ENCODE measurements at places on chromosomes 12 and 14.

DNA sequence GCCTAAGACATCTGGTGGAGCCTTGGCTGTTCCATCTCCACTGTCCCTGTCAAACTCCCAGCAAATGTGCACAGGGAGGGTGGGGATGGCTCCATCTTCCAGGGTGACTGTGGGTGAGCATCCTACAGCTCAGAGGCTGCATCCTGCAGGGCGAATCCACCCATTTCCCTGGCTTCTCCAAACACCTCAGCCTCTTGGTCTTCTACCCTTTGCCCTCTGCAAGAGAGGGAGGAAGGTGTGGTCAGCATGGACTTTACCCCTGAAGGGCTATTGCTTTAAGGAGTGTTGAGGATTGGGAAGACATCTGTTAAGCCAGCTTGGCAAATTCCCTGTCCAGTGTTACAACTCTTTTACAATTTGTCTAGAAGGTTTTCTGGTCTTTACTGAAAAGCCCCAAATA is 23.1 kb upstream of the DGLUCY start:
- DNase-seq, result peak; percentile 57
- peak overlapping the region; percentile 76 for H3K27ac ChIP-seq
- no peaks in the 10 kb centered on the region for H3K36me3 ChIP-seq
- H3K4me3 ChIP-seq, result no peak overlapping the region

DNA sequence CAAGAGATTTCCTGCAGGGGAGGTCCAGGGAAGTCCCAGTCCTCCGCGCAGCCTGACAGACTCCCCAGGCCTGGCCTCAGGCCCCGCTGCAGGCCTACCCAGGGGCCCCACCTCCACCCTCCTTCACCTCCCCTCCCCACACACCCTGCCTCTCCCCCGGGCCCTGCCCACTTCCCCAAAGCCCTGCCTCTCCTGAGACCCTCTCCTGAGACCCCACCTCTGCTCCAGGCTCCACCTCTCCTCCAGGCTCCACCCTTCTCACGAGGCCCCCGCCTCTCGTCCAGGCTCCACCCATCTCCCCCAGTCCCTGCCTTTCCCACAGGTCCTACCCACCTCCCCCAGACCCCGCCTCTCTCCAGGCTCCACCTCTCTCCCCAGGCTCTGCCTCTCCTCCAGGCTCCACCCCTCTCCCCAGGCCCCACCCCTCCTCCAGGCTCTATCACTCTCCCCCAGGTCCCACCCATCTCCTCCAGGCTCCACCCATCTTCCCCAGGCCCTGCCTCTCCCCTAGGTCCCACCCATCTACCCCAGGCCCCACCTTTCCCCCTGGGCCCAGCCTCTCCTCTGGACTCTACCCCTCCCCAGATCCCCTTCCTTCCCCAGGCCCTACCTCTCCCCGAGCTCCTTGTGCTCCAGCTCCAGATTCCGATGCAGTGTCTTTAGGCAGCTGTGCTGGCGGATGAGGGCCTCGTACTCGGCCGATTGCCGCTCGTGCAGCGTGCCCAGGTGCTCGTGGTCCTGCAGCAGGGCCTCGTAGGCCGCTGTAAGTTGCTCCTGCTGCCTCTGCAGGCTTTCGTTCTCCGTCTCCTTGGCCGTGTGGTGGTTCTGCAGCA is 58.8 kb upstream of the GPR68 start:
- H3K27ac ChIP-seq, result no peak overlapping the region
- H3K4me3 ChIP-seq, result no peak overlapping the region
- H3K4me1 ChIP-seq, result no peaks in the 10 kb centered on the region
- no peaks in the 10 kb centered on the region for H3K36me3 ChIP-seq
- H3K27me3 ChIP-seq, result no peaks in the 10 kb centered on the region
- DNase-seq, result no peak

DNA sequence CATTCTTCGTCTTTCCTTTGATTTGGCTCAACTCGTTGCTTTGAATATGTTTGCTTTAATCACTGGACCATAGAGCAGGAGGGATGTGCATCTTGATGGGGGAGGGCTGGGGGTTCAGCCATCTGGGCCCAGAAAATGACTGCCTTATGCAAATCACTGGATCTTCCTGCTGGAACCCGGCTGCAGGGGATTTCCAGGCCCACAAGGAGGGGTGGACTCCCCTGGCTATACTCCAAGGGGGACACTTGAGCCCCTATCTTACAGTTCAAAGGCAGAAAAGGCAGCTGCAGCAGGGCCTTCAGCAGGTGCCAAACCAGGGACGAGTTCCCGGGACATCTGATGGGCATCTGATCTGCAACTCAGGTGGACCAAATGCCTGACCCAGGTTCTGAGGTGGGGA is 122.5 kb downstream of the DICER1 start:
- H3K27me3 ChIP-seq, result no peaks in the 10 kb centered on the region
- no peaks in the 10 kb centered on the region for H3K4me1 ChIP-seq
- no peaks in the 10 kb centered on the region for H3K36me3 ChIP-seq

GRCh38 chr14:93970585-93970964 is 5.8 kb downstream of the ASB2 start:
- H3K36me3 ChIP-seq, result no peaks in the 10 kb centered on the region
- H3K4me1 ChIP-seq, result peaks cover 12% of the 10 kb centered on the region
- H3K27me3 ChIP-seq, result no peaks in the 10 kb centered on the region
- peak; percentile 66 for DNase-seq
- H3K4me3 ChIP-seq, result no peak overlapping the region

GRCh38 chr12:80162177-80162576 is 62.8 kb downstream of the OTOGL start:
- DNase-seq, result no peak
- H3K27ac ChIP-seq, result no peak overlapping the region
- no peak overlapping the region for H3K4me3 ChIP-seq
- no peaks in the 10 kb centered on the region for H3K4me1 ChIP-seq
- H3K36me3 ChIP-seq, result no peaks in the 10 kb centered on the region

DNA sequence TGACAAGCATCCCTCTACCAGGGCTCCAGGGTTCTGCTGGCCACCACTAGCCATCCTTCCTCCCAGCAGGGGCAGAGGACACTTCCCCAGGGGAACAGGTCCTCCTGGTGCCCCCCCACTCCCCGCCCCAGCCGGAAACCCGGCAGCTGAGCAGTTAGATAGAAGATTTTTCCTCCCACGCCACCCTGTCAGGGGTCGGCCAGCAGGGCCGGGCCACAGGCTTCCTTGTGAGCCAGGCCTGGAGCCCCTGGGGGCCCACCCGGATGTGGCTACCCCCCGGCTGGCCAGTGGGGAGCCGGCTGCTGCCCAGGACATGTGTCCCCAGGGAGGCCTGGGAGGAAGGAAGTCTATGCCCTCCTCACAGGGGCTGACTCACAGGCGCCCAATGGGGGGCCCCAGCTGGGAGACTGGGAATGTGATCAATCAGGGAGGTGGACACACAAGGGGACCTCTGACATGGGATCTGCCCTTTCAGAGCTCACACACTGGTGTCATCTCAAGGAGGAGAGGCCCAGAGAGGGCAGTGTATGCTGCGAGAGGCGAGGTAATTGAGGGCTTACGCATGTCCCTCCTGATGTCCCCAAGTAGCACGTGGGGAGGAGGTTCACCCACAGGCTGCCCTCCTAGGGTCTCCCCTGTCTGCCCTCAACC is 4.2 kb downstream of the SH2B3 start:
- H3K4me3 ChIP-seq, result no peak overlapping the region
- H3K4me1 ChIP-seq, result peaks cover 35% of the 10 kb centered on the region
- DNase-seq, result no peak

GRCh38 chr12:77999074-77999715 is 168.5 kb downstream of the NAV3 start:
- DNase-seq, result no peak
- no peaks in the 10 kb centered on the region for H3K27me3 ChIP-seq
- no peak overlapping the region for H3K27ac ChIP-seq
- H3K4me1 ChIP-seq, result peaks cover 18% of the 10 kb centered on the region

DNA sequence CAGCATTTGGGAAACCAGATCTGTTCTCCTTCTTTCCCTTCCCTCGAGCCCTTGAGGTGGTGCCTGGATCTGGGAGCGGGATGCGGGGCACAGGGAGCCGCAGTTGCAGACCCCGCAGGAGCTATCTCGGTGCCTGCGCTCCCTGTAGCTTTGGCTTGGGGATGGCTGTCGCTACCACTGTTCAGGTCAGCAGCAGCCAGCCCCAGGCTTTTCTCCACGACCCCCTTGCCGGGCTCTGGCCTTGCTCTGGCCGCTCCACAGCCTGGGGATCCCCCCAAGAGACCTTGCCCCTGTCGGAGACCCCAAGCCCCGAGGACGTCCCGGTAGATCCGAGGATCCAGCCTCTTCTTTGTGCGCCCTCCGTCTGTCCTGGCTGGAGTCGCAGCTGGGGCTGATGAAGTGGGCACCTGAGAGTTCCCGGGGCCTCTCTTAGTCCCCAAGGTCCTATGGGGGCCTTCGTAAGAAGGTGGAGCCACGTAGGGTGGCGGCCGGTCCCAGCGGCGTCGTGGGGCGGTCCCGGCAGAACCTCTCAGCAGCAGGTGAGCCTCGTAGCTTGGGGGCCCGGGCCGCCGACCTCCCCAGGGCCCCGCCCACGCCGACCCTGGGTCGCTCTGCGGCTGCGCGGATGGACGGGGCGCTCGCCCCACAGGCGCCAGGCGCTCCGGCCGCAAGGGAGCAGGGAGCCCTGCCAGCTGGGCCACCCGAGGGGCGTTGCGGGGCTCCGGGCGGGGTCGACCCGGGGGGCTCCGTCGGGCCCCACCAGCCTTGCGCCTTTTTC is 1.3 kb downstream of the DDN start:
- no peak overlapping the region for H3K27ac ChIP-seq
- H3K4me1 ChIP-seq, result peaks cover 16% of the 10 kb centered on the region
- peak; percentile 63 for DNase-seq

DNA sequence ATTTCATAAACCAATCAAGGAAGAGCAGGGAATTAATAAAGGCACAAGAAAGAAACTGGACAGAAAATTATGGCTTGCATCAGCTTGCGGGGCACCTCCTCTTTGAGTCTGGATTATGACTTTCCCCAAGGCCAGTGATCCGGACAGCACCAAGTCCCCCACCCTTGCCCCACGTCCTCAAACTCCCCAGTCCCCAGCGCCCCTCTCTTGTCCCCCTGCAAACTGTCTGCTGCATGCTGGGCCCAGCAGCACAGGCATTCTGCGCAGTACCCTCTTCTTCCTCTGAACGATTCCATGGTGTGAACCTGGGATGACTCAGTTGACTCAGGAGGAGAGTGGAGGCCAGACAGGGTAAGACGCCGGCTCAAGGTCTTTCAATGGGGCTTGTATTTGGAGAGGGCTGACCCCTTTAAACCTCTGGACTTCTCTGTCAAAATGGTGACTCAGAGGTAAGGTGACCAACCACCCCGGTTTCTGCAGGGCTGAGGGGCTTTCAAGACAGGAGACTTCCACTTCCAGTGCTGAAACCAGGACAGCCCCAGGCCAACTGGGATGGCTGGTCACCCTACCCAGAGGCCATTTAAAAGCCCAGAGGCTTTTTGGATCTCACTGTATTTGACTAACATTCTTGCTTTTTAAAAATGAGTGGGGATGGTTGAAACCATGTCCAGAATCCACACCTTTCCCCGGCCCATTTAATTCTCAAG is 13.5 kb downstream of the C14orf132 start:
- no peak for DNase-seq
- no peak overlapping the region for H3K4me3 ChIP-seq
- no peaks in the 10 kb centered on the region for H3K27me3 ChIP-seq
- no peaks in the 10 kb centered on the region for H3K36me3 ChIP-seq
- peak overlapping the region; percentile 51 for H3K27ac ChIP-seq

GRCh38 chr14:46054526-46054925 is 597.1 kb downstream of the RPL10L start:
- H3K36me3 ChIP-seq, result no peaks in the 10 kb centered on the region
- no peak overlapping the region for H3K27ac ChIP-seq
- no peak for DNase-seq
- H3K4me3 ChIP-seq, result no peak overlapping the region
- H3K4me1 ChIP-seq, result no peaks in the 10 kb centered on the region
- no peaks in the 10 kb centered on the region for H3K27me3 ChIP-seq

GRCh38 chr12:116248930-116249329 is 28.6 kb downstream of the MED13L start:
- no peak for DNase-seq
- H3K27me3 ChIP-seq, result no peaks in the 10 kb centered on the region
- no peak overlapping the region for H3K4me3 ChIP-seq

DNA sequence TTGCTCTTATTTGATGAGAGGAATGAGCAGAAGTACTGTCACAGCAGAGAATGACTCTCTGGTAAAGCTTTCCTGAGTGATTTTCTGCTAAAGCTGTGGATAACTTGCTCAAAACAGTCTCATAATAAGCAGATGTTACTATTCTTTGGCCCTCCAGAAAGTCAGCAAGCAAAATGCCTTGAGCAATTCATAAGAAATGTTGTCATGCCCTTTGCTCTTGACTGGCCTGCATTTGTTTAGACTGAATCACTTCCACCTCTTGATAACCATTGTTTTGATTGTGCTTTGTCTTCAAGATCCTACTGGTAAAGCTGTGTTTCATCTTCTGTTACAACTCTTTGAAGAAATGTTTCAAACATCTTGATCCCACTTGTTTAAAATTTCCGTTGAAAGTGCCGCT is 457.9 kb upstream of the FOXG1 start:
- H3K36me3 ChIP-seq, result no peaks in the 10 kb centered on the region
- H3K27ac ChIP-seq, result no peak overlapping the region
- H3K4me3 ChIP-seq, result no peak overlapping the region
- H3K4me1 ChIP-seq, result no peaks in the 10 kb centered on the region
- H3K27me3 ChIP-seq, result no peaks in the 10 kb centered on the region

DNA sequence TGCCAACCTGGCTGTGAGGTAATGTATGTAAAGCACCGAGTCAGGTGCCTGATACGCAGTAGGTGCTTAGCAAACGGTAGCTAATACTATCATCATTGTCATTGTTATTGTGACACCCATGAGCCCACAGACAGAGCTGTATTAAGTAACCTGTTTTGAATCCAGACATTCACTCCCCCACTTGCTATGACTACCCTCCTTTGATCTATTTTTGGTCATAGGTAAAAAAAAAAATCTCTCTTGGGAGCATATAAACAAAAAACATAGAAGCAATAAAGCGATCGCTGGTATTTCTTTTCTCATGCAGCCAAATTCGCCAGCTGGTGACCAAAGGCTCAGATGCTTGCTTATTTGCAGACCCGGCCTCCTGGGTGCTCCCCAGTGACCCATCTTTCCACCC is 330.2 kb downstream of the DPF3 start:
- no peaks in the 10 kb centered on the region for H3K4me1 ChIP-seq
- DNase-seq, result no peak
- no peaks in the 10 kb centered on the region for H3K27me3 ChIP-seq
- no peak overlapping the region for H3K4me3 ChIP-seq
- H3K27ac ChIP-seq, result no peak overlapping the region

All from transverse colon (tissue), 4 donors.